OCI-M1 (cell line): ENCODE measurements at places on chromosomes 2 and 18.
A peak's percentile ranks its signal among the peaks of the same experiment; 100 is the strongest.

GRCh38 chr18:79680100-79680879, 687 bp downstream of the CTDP1 start:
- peak; percentile 60 for DNase-seq

- DNase-seq: no peak
These were observed 61.2 kb downstream of the RND3 start for GRCh38 chr2:150426315-150426714.

GRCh38 chr18:49472459-49472858, 12.0 kb upstream of the DYM start:
- no peak for DNase-seq

GRCh38 chr18:44025421-44025820, 655.3 kb upstream of the SETBP1 start:
- no peak for DNase-seq

- DNase-seq: no peak
These were observed 214.0 kb downstream of the TGIF1 start for GRCh38 chr18:3663870-3664512.

- no peak for DNase-seq
These were observed 12.1 kb downstream of the NEURL3 start for GRCh38 chr2:96493072-96493471.

GRCh38 chr2:144490017-144490416, 29.9 kb downstream of the ZEB2 start:
- DNase-seq: no peak

DNA sequence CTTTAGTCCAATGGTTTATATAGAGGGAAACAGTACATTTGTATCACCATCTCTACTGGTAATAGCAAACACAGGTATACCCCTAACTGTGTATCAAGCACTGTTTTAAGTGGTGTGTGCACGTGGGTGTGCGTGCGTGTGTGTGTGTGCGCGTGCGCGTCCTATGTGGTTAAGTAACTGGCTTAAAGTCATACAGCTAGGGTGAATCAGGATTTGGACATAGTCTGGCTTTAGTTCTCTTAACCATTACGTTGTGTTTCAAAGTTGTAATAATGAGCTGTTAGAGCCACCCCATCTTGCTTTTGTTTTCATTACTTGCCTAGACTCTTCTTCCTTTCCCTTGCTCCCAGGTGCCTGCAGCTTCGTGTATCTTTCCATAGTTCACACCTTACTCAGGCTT, 2.1 kb downstream of the HADHB start:
- DNase-seq: peak; percentile 32

GRCh38 chr2:101349893-101350662, 37.2 kb downstream of the CREG2 start:
- no peak for DNase-seq

GRCh38 chr2:181190711-181191110, 210.3 kb downstream of the UBE2E3 start:
- no peak for DNase-seq

- DNase-seq: no peak
These were observed 1.8 kb upstream of the SULT6B1 start for GRCh38 chr2:37190290-37190689.

GRCh38 chr18:38606841-38607240, 1041.2 kb upstream of the CELF4 start:
- no peak for DNase-seq

DNA sequence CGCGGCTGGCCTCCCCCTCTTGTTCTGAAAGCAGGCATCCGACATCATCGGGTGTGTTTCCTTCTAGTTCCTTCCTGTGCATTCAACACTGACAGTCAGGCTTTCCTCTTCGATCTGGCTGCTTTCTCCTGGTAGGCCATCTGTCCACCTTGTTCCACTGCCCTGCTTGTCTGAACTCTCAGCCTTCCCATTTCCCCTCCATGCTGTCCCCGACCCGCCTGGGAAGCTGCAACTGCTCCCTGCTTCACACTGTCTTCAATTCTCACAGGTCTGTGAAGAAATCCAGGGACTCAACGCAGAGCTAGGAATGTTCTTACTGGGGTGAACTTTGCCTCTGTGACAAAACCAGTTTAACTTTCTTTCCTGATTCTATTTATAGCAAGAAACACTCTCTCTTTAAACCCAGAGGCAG, 43.0 kb downstream of the KIF3C start:
- no peak for DNase-seq

DNA sequence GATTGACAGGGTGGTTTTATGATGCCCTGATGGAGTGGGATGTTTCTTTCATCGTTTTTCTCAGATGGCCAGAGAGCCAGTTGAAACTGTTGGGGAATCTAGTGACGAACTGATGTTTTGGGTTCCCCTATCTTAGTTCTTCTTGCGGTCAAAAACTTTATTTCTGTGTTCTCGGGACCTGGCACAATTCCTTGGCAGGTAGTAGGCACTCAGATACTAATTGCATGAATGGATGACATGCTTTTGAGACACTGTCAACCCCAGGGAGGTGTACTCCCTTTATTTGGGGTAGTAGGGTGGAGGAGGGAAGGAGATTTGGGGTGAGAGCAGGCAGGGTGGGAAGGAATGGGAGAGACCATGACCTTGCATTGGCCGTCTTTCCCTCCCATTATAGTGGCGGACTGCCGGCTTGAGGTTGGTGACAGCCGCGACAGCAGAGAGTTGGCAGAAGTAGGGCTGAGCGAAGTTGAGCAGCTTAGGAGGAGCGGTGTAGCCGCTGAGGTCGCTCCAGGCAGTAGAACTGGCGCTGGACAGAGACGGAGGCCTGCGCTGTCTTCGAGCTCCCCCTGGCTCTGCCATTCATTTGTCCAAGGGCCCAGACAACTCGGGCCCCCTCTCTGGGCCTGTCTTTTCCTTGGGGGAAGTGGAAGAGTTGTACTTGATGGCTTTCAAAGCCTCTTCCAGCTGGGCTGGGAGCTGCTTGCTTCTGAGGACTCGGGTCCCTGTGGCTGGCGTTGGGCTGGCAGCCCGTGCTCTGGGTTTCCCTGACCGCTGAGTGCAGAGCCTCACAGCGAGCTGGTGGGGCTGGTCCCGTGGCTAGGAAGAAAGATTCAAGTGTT, 2.6 kb downstream of the TET3 start:
- DNase-seq: peak; percentile 69

DNA sequence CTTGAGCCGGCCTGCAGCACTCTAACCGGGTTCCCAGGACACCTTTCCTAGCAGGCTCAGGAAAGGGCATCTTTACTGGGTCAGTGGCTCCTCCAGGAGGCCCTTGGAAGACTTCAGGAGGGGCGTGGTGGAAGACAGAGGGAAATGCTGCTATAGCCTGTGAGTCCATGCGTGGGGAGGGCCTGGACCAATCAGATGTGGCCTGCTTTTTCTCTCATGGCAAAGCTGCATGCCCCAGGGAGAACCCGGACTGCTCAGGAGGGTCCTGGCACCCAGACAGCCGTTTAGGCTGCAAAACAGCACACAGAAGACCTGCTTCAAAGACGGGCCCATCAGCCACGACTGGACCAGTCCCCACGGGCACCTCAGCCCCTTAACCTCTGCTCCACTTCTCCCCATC, 84.4 kb downstream of the EIPR1 start:
- DNase-seq: no peak

DNA sequence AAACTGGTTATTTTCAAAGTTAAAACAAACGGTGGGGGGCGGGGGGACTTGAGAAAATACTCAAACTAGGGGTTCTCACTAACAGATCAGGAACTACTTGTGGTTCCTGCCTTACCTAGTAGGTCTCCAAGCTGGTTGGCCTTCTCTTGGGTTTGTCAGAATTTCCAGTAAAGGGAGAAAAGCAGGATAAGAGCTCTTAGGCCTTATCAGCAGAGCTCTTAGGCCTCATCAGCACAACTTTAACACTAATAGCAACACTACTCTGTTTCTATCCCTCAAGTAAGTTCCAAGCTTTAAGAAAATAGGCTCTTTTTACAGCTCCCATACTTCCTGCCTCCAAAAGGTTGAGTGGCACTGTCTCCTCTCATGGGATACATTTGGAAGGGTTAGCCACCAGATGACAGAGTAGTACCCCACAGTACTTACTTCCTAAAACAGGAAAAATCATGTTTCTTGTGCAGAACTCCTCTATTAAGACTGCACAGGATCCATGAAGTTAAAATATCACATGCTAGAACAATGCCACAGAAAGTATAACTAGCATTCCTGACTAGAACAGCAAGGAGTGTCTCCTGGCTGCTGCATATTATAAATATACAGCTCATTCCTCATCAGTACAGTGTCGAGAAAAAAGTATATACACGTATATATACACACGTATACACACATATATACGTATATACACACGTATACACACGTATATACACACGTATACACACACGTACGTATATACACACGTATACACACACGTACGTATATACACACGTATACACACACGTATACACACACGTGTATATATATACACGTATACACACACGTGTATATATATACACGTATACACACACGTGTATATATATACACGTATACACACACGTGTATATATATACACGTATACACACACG, 6.1 kb downstream of the FBXO11 start:
- DNase-seq: peak; percentile 51

GRCh38 chr2:206190111-206190510, 30.4 kb downstream of the EEF1B2 start:
- no peak for DNase-seq

DNA sequence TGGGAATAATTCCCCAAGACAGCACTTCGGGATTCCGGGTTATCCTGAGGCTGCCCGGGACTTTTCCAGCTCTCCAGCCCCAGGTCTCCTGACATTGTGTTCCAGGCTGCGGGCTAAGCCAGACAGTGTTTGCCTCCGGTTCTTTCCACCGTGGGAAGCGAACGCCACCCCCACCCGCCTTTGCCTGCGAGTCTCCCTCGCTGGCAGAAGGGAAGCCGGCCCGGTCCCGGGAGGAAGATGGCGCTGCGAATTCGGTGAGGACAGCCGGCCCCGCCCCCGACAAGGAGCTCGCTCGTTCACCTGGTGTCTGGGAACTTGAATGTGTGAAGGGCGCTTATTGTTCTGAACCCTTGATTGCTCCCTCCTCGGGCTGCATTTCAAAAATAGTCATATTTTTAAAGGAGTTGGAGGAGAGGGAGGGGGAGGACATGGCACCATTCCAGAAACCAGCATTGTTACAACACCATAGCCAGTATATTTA, 2.9 kb downstream of the LRATD1 start:
- peak; percentile 89 for DNase-seq

- no peak for DNase-seq
These were observed 237.5 kb downstream of the KLHL29 start for GRCh38 chr2:23622466-23622865.

GRCh38 chr18:2776601-2777000, 70.2 kb upstream of the EMILIN2 start:
- peak; percentile 11 for DNase-seq

- no peak for DNase-seq
These were observed 9.6 kb downstream of the IMMT start for GRCh38 chr2:86185517-86186212.

DNA sequence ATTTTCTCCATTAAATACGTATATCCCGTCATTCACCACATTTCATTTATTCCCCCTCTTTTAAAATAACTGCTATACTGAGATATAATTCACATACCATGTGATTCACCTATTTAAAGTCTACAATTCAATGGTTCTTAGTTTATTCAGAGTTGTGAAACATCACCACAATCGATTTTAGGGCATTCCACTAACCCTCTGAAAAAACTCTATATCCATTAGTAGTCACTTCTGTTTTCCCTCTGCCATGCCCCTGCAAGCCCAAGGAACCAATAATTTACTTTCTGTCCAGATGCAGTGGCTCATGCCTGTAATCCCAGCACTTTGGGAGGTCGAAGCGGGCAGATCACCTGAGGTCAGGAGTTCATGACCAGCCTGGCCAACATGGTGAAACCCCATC, 95.5 kb upstream of the FZD5 start:
- no peak for DNase-seq

- peak; percentile 61 for DNase-seq
These were observed 21.4 kb downstream of the CHMP1B start for GRCh38 chr18:11872479-11873136.

- DNase-seq: no peak
These were observed 211.8 kb downstream of the SLC8A1 start for GRCh38 chr2:40240070-40240469.

DNA sequence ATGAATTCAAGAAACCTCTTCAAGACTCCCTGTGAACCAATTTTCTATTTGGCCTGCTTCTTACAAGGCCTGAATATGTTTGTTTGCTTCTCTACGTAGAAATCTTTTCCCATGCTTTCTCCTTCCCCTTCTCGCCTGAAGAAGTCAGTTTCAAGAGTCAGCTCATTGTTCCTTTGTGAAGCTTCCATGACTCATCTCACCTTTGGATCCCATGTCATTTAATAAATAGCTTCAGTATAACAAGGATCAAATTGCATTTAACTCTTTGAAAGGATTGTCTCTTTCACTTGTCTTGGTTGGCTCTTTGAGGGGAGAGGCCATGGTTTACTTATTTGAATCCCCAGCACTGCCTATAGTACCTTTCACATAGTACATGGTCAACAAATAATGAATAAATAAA, 28.4 kb downstream of the CPS1 start:
- no peak for DNase-seq

DNA sequence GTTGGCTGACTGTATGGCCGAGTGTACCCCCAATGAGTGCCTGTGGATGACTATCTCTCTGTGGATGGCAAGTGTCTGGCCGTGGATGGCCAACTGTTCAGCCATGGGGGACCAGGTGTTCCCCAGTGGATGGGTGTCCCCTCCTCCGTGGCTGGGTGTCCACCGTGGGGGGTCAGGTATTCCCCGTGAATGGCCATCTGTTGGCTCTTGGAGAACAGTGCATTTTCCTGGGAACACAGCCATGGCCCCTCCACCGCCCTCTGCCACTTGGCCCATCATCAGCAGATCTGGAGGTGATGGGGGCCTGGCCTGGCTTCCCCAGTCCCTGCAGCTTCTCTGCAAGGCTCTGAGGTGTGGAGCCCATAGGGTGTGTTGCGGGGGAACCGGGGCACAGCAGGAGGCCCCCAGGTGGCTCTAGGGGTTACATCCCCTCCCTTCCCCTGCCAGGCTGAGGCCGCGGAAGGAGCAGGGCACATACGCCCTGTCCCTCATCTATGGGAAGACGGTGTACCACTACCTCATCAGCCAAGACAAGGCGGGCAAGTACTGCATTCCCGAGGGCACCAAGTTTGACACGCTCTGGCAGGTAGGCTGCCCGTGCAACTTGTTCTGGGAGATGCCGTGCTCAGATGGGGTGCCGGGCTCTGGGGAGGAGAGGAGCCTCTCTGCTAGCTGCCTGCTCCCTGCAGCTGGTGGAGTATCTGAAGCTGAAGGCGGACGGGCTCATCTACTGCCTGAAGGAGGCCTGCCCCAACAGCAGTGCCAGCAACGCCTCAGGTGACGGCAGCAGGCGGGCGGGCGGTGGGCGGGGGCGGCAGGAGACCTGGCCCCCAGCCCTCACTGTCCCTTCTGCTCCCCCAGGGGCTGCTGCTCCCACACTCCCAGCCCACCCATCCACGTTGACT, 19.3 kb downstream of the ZAP70 start:
- no peak for DNase-seq

DNA sequence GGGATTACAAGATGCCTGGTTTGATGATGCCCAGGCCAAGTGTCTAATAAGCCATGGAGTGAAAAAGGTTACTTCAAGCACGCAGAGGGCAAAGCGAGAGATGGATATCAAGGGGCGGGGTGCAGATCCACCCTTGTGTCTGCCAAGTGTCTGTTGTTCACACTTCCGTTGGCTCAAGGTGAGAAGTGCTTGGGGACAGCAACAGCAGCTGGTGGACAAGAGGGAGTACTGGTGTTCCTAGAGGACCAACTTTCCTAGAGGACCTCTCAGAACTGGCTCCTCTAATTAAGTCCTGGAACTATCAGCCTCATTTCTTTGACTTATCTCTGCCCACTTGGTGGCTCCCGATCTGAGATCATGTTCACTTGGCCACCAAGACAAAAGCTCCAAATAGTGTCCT, 299.1 kb downstream of the PRKCE start:
- no peak for DNase-seq
